Hippocampal formation (tissue), 2 donors: ENCODE measurements at places on chromosomes 5 and 9.

DNA sequence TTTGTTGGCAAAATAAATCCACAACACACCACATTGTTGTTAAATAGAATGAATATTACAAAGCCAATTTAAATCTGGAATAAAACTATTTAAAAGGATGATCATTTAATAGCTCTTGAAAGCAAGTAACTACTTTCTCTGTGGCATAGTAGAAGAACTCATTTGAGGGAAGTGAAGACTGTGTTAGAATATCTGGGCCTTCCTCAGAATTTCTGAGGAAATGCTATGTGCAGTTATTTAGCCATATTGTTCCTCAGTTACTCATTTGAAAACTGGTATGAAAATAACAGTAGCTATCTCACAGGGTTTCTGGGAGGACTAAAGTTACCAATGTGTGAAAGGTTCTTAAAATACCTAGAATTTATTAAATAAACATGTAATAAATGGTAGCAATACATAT lies 595.8 kb downstream of the PSAT1 start:
- no peak for DNase-seq

DNA sequence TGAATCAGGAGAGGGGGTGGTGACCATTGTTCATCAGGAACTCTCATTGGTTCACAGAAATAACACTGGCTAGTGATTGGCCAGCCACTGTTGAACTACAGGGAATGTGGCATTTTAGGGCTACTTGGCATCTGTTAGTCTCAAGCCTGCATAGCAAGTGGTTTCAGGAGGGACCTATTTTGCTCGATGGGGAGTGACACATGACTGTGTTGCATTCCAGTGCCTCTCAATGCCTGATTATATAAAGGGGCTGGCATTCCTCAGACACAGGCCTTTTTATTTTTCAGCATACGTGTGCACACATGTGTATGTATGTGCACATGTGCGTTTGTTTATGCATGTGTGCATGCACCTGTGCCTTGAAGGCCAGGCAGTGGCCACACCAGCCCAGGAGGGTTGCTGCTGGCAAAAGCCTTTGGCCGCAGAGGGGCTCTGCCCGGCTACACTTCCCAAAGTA lies 23.2 kb downstream of the FGD3 start:
- DNase-seq: peak; percentile 11

GRCh38 chr9:96430377-96430776 lies 12.2 kb upstream of the ZNF367 start:
- no peak for DNase-seq

GRCh38 chr5:135826221-135826525 lies 8.3 kb upstream of the SLC25A48 start:
- no peak for DNase-seq

- no peak for DNase-seq
Measured at GRCh38 chr9:9054354-9054992, 1254.9 kb upstream of the DMAC1 start.
